ENCODE measurements at places on chromosomes 12 and 14.

DNA sequence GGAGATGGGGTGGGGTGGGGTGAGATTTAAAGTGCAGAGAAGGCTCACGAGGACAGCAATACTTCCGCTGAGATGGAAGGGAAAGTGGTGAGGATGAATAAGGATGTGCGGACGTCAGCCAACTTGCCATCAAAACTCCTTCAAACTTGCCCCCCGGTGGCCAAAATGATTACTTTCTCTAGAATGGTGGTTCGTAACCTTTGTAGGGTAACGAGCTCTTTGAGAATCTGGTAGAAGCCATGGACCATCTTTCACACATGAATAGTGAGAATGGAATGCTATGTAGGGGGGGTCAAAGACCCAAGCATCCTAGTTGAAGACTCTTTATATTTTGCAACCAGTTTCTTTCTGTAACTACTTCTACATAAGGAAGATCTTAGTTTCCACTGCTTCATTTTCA is 245.9 kb upstream of the DDHD1 start:
- DNase-seq: no peak

GRCh38 chr12:25416516-25416915 is 136.6 kb downstream of the LMNTD1 start:
- DNase-seq: no peak

- DNase-seq: no peak
Measured at GRCh38 chr12:11749943-11750690, 100.6 kb downstream of the ETV6 start.

GRCh38 chr14:70904373-70904772 is 2.9 kb upstream of the PCNX1 start:
- DNase-seq: no peak

DNA sequence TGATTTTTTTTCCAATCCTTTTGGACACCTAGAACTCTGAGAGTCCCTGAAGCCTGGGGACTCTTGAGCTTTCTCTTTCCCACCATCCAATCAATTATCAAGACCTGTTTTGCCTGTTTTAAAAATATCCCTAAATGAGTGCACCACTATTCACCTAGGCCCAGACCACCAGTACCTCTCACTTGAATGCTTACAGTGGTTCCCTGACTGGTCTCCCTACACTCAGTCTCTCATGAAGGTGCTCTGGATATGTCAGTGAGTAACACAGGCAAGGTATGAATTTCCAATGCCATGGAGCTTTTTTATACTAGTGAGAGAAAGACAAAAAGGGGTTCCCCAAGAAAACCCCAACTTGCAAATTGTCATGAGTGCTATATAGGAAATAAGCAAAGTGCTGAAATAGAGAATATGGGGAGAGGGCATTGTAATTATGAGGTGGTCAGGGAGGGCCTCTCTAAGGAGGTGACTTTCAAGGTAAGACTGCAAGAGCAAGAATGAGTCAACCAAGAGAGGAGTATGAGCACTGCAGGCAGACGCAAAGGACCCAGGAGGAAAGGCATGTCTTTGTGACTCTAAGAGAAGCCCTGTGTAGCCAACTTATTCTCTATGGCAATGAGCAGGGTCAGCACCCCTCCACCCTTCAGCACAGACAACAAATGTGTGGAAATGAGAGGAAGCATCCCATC is 85.3 kb upstream of the MBIP start:
- no peak for DNase-seq

DNA sequence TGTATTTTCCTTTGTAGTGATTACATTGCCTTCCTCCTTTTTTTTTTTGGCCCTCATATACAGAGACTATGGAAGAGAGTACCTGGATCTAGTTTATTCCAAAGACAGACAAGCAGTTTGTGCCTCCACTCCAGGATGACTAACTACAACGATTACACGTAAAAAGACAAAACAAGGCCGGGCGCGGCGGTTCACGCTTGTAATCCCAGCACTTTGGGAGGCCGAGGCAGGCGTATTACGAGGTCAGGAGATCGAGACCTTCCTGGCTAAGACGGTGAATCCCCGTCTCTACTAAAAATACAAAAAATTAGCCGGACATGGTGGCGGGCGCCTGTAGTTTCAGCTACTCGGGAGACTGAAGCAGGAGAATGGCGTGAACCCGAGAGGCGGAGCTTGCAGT is 2.2 kb downstream of the CERS5 start:
- DNase-seq: no peak

DNA sequence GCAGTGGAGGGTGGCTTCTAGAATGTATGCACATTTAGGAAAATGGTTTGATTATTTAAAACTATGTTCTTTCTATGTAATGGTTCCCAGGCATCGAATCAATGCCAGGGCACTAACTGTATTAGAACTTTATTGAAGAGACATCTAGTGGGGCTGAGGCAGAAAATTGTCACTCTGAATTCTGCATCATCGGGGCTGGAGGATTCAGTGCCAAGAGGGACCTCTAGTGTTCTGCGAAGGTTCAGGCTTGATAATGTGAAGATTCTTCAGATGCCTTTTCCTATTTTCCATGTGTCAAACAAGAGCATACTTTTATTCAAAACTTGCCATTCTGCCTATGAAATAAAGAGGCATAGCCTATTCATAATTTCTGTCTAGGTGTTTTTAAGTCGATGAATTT is 146.3 kb downstream of the CAND1 start:
- no peak for DNase-seq

DNA sequence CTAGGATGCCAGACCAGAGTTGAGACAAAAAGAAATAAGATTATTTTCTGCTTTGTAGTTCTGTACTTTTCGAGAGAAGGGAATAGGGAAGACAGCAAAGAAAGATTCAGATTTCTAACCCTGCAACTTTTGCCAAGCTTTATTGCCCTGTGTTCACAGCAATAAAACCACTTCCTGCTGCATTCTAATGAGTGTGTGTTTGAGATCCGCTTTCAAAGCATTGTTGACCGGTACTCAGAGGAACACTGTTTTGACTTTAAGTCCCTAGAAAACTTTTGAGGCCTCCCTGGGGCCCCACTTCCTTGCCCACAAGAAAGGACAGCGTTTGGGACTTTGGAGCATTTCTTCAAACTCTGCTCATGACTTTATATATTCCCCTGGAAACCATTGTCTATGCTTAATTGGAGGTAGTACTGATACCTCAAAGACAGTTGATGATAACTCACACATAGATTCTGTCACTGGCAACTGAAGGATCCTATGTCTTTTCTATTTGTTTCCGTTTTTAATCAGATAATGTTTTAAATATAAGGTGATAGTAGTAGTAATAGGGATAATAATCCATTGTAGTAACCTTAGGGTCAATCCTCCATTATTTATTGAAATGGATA is 1.3 kb downstream of the RNASE6 start:
- no peak for DNase-seq

DNA sequence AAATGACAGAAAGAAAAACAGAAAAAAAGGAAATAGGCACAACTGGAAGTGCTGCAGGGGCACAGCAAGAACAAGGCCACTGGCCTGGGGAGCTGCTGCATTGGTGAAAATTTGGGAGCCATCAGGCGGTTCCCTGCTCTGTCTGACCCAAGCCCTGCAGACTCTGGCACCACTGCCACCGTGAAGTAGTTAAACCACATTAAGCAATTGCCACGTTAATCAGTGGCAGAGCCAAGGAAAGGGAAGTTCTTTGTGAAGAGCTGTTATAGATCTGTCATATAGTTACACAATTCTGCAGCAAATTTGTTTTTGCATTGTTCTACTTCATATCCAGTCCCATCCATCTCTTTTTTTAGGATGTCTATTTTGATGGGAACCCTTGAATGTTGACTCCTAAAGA is 915.3 kb downstream of the FSCB start:
- no peak for DNase-seq
